Activated CD4-positive, CD25-positive, alpha-beta regulatory T cell (primary cell): ENCODE measurements at places on chromosomes 16 and 17.

GRCh38 chr17:80834893-80835275, 156.8 kb upstream of the CHMP6 start:
- DNase-seq: no peak

- no peak for DNase-seq
Measured at GRCh38 chr17:2797226-2797625, 988 bp downstream of the RAP1GAP2 start.

GRCh38 chr16:21646721-21647561, 5.5 kb downstream of the IGSF6 start:
- peak; percentile 44 for DNase-seq

- DNase-seq: no peak
Measured at GRCh38 chr16:48816393-48816792, 206.4 kb upstream of the N4BP1 start.

DNA sequence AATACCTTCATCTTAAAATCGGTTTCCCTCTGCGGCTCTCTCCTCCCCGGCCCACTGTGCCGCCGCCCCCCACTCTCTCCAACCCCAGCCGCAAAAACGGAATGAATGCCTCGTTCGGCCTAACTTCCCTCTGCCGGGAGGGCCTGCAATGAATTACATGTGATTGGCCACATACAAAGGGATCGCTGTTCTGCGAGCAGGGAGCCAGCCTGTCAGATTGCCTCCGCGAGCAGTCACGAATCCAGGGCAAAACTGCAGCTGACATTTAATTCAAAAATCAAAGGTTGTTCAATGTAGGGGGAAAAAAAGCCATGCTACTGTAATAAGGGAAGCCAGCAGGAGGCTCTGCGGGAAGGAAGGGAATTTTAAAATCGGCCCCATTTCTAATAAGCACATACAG, 84.9 kb downstream of the TBC1D16 start:
- DNase-seq: no peak

DNA sequence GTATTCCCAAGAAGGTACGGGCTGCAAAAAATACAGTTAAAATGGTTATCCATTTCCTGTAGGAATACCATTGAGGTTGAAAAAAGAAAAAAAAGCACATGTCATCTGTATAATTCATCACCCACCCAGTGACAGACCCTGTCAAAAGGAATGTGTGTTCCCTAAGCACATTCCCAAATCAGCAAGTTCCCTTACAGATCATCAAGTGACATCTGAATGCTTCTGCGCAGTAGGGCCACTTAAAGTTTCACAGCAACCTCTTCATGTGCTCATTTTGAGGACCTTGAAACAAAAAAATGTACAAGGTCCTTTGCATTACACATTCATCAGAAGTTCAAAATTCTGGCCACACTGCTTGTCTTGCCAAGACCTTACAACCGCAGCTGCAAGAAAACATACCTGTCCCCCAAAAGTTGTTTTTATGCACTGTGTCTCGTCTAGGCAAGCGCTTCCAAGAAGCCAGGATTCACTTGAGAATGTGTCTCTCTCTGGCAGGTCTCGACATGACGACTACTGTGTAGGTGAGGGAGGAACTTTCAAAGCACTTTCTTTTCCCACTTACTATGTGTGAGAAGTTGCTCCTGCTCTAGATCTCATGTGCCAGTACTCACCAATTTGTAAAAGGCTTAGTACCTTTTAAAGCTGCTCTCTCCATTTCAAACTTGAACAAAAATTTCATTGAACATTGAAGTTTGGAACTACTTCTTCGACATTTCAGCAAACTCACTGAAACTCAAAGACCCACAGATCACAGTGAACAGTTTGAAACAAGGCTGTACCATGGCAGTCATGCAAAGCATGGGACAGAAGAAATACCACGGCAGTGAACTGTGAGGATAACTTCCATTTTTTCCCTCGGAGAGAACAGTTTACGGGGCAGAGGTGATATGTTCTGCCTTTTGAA, 4.3 kb upstream of the POLG2 start:
- DNase-seq: no peak

GRCh38 chr16:67265834-67266233, 13.5 kb upstream of the PLEKHG4 start:
- no peak for DNase-seq

DNA sequence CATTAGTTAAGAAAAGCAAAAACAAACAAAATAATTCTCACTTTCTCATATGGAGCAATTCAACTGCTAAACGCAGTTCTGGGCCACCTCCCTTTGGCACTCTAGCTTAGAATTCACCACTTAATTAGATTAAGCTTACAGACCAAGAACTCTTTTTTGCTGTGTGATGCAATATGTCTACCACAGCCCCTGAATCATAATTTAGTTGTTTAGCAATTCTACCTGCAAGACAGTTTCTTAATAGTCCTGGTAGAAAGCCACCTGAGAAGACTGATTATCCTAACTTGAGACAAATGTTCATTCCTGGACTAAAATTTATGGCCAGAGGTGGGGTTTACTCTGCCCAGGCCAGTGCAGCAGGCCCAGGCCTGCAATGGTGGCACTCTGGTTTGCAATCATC, 205.9 kb downstream of the HS3ST3A1 start:
- DNase-seq: no peak

DNA sequence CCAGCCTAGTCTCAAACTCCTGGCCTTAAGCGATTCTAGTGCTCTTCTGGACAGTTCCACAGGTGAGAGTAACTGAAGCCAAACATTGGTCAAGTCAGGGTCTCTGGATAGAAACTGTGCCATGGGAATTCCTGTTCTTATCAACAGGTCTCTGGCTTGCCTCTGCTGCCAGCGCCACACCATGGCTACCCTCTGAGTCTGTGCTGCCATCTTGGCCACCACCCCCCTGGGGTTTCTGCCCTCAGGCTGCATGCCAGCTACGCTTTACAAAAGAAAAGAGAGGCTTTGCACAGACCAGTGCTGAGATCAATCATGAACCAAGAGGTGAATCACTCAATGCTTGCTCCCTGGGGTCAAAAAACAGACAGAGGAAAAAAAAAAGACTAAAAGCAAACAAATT, 24.4 kb upstream of the CREBBP start:
- DNase-seq: no peak

DNA sequence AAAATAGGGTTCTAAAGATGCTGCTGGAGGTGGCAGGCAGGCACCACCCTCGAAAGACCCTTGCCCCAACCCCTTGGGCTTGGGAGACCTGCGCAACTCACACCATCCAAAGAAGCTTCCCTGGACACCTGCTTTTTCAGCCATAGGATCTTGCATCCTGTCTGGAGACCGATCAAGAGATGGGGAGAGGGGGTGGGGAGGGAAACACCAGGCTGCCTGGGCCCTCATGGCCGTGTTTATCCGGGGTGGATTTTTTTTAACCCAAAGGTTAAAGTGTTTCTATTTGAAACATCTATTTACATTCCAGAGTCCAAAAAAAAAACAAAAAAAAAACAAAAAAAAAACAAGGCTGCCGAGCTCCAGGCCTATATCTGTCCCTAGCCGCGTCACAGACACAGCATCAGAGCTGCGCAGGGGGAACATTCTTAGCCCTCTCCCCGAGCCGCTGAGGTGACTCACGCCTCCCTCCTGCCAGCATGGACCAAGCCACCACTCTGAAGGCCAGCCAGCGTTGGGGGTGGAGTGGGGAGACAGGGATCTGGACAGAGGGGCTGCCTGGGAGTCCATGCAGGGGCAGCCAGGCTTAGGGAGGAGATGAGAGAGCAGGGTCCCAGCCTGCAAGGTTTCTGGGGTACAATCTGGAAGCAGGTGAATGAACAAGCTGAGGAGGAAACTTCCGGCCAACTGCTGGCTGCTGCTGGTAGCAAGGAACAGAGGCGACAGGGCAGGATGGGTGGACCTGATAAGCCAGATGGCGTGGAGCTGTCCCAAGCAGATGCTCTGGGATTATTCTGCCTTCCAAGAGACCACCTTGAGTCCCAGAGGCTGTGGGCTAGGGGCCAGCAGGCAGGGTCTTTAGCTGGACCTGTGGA, 14.8 kb downstream of the HDAC5 start:
- no peak for DNase-seq
